ENCODE measurements at places on chromosomes 4 and X.

- peak; percentile 48 for DNase-seq
Measured at GRCh38 chr4:123747016-123747415, 350.4 kb downstream of the SPRY1 start.

GRCh38 chr4:14518136-14518535, 484.1 kb upstream of the CPEB2 start:
- DNase-seq: no peak

DNA sequence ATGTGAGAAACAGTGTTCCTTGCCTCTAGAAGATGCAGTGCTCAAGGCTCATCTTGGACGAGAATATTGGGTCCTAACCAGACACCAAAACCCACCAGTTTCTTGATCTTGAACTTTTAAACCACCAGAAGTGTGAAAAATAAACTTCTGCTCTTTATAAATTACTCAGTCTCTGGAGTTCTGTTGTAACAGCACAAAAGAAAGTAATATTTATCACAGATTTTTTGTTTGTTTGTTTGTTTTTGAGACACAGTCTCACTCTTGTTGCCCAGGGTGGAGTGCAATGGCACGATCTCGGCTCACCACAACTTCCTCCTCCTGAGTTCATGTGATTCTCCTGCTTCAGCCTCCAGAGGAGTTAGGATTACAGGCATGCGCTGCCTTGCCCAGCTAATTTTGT, 371.1 kb upstream of the NDST4 start:
- no peak for DNase-seq

GRCh38 chr4:73586666-73587065, 33.6 kb downstream of the RASSF6 start:
- DNase-seq: no peak

DNA sequence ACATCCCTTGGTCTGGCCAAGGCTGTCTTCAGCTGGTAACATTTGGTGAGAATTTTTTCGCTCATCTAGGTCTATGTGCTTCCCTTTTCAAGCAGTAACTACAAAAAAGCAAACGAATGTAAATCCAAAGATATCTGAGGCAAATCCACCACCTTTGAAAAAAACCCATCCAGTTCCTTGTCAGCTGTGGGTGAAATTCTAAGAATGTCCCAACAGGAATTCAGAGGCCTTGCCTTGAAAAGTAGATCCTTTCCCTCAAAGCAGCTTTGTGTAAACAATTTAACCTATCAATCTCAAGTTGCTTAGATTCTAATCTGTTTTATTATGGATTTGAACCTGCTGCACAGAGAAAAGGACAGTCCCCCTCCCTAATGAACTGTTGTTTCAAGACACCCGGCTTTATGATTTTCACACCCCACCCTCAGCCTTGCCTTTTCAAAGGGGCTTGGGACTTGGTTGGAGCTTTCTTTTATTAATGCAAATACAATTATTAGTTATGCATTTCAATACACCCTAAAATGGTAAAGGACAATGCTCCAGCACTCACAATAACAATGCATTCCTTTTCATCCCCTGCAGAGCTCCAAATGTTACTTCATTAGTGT, 166.6 kb downstream of the LDB2 start:
- DNase-seq: no peak

GRCh38 chrX:42485601-42486000, 292.4 kb downstream of the PPP1R2C start:
- DNase-seq: no peak

- DNase-seq: no peak
Measured at GRCh38 chrX:108167211-108167872, 75.8 kb downstream of the ATG4A start.

DNA sequence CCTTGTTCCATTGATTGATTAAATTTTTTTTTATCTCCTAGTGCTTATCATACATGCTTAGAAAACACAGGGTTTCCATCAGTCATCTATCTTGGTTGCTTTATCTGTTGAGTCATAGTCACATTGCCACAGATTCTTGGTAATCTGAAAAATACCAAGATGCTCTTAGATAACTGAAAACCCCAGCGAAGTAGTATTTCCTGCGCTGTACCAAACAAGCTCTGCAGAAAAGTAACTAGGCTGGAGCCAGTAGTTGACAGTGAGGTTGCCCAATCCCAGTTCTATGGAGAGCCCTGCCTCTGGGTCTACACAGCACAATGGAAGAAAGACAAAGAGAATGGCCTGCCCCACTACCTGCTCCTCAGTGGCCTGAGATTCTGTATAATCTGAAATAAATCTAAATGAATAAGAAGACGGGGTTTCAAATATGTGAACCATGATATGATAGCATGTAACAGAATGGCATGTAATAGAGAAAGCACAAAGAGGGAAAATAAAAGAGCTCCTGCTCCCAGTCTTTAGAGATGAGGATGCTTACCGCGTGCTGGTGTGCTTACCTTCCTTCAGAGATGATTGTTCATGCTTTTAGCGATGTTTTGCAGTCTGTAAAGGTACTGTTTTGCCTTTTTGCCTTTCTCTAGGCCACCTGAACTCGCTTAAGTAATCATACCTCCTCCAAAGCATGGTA, 55.3 kb upstream of the RAPGEF2 start:
- DNase-seq: peak; percentile 82

- DNase-seq: no peak
Measured at GRCh38 chr4:181971411-181971810, 271.8 kb upstream of the TENM3 start.

DNA sequence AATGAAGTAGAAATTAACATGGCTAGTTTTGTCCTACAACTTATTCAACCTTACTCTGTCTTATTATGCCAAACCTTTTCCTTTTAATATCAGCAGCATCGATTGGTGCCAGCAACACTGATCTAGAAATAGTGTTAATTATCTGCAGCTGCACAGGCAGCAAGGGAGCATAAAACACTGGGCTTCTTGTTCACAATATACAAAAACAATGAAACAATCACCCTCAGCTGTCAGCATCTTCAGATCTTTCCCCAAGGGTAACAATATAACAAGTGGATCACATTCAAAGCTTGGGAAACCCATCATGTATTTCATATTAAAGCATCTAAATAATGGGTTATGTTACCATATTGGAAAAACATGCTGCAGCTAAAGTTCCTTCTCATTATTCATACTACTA, 238.1 kb downstream of the SPOCK3 start:
- no peak for DNase-seq

- no peak for DNase-seq
Measured at GRCh38 chrX:150234126-150234525, 129.0 kb upstream of the MAMLD1 start.

DNA sequence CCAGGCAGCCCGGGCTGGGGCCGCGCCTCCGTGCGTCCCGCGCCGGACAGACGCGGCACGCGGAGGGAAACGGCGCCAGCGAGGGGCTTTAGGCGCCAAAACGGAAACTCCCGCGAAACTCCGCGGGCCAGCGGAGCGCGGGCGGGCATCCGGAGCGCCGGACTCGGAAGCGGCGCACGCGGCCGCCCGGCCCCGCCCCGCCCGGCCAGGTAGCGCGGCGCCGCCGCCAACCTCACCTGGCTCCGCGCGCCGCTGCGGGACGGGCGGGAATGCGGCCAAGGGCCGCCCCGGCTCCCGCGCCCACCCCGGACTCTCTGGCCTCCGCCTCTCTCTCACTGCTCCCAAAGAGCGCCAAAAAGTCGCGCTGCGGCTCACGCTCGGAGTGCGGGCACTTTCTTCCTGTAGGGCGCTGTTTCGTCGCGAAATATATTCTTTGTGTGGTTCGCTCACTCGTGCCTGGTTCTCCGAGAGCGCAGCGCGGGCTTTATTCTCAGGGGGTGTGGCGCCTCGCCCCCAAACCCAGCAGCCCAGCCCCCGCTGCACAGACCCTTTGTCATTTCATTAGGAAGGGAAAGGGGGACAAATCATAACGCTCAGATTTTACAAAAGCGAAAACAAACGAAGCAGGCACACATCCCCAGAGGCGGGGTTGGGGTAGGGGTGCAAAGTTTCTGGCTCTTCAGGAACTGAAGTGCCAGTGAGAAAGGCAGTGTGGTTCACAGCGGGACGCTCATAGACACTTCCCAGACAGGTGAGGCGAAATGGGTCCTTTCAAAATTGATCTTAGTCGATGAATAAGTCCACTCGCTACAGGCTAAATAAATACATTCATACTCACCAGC, 961 bp upstream of the MBNL3 start:
- peak; percentile 69 for DNase-seq

DNA sequence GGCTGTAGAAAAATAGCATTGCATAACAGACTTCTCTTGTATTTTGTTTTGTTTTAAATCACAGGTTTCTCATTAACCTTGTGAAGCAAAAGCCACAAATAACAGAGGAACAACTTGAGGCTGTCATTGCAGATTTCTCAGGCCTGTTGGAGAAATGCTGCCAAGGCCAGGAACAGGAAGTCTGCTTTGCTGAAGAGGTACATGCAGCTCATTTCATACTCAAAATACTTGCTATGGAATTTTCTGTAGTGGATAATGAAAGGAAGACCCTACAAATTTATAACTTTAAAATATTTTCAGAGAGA, 17.6 kb downstream of the AFP start:
- no peak for DNase-seq

GRCh38 chrX:8310409-8310808, 139.3 kb upstream of the VCX2 start:
- DNase-seq: no peak
